ENCODE measurements at places on chromosomes 6 and 20. TPM values are rescaled to one million over a fixed set of nuclear protein-coding genes. Genes with fewer than 3 reads are reported as not detected.

DNA sequence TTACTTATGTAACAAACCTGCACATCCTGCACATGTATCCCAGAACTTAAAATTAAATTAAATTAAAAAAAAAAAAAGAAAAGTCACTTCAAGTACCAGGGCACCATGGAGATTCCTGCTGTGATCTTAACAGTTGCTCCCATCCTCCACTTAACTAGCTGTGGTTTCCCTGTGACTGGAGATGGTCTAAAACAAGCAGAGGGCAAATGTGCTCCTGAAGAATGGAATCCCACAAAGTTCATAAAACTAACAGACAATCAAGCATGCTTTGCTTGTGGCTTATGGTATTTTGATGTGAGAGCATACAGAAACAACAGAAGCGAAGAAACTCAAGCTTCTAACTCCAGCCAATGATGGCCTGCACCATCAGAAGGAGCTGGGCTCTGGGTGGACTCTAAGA lies 153.6 kb upstream of the KCNK16 start:
- DNase-seq: no peak

- peak; percentile 74 for DNase-seq
These were observed 78.1 kb upstream of the CD93 start for GRCh38 chr20:23164176-23164601.

DNA sequence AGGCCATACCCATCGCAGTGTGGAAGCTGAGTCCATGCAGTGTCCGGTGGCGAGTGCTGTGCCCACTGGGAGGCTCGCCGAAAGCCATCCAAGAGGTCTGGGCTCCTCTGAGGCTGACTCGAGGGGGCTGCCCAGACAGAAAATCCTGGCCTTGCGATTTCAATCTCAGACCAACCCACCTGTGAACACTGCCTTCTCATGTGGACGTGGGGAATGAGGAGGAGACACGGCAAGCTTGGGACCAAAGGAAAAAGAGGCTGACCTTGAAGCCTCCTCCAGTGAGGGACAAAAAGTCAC lies 157.2 kb upstream of the AFDN start:
- DNase-seq: no peak

GRCh38 chr6:157571950-157572349 lies 191.0 kb downstream of the ZDHHC14 start:
- DNase-seq: no peak

DNA sequence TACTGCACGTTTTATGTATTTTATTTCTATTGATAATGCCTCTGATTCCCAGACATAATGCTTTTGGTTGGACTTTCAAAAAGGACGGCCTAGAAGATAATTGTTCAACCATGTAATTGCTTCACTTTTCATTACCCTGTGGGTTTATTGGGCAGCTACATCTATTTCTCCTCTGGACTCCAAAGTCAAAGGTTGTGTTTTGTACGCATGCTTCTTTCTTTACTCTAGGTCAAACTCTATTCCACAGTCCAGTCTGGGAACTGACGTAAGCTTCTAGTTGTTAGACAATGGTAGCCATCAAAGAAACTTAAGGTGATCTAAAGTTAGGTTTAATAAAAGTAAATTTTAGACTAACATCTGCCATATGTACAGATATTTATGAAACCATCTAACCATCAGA lies 6.6 kb upstream of the SLC17A3 start:
- DNase-seq: no peak

GRCh38 chr6:136511926-136512325 lies 38.3 kb downstream of the MAP7 start:
- DNase-seq: no peak

DNA sequence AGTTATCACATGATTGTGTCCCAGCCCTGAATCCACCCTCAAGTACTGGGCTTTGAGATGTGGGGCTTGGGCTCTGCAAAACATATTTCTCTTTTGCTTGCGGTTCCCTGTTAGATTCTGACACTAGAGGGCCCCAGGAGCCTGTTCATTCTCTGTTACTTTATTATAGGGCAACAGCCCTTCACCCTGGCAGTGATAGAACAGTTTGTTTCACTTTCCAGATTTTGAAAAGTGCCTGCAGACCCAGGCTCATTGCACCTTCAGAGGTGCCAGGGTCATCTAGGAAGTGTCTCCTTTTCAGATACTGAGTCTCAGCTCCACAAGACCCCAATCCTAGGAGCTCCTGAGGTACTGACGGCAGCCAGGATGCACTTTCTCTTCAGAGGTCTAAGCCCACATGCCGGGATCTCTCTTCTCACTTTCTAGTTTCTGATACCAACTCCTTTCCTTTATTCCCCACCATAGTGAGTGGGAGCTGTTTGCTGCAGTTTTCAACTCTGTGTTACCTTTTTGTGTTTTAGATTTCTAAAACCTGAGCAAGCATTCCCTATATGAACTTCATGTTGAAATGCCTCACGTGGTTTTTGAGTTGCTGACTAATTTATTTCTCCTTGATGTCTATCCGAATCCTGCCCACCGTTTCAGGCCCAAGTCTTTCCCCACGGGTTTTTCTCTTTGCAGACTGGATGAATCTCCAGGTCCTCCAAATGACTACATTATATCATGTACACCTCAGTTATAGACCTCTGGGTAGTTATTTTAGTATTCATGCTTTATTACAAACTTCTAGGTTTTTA lies 10.9 kb downstream of the ABT1 start:
- DNase-seq: no peak

GRCh38 chr6:139439349-139439748 lies 64.9 kb upstream of the CITED2 start:
- no peak for DNase-seq

DNA sequence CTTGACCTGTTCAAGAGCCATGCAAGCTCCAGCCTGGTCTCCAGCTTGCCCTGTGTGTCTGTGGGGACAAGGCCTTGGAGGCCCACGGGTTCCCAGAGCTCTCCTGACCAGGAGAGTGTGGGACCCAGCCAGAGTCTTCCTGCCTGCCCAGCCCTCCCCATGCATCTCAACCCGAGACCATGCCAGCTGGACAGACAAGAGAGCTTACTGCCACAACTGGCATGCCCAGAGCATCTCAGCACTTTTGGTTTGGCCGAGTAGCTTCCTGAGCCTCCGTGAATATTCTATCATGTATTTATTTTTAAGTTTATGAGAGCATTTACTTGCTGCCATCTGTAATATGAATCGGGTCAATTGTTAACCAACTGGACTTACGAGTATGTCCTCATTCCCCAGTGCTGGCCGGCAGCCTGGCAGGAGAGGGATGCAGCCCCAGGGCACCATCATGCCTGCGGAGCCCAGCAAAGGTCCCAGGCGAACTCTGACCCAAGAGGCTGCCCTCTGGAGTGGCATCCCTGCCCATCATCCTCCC lies 14.9 kb downstream of the IP6K3 start:
- peak; percentile 94 for DNase-seq

DNA sequence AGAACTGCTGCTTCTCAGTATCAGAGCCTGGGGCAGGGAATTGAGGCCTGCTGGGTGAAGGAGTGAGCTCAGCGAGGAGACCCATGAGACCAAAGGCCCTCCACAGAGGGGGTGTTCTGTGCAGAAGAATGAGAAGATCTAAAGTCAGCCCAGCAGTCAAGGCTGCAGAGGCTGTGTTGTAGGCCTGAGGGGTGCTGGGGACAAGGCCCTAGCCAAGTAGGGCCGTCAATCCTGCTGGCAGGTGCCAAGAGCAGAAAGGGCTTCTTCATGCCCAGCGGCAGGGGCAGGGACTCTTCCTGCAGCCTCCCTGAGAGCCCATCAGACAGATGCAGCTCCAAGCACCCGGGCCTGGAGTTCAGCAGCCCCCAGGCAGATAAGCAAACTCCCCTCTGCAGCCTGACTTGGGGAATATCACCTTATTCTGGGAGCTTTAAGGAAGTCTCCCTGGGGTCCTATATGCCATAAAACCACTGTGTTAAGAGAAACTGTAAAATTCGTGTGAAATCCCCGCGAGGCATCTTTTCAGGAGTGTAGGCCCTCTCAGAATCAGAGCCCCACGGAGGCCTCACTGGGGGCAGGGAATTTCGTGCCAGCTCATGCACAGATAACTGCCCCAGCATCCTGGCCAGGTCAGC lies 9.0 kb downstream of the CCDC167 start:
- DNase-seq: no peak

Gene C20orf141
- not detected for total RNA-seq

Gene ENPP4
- total RNA-seq: 19.1 TPM

Gene C2
- total RNA-seq: 3.6 TPM

Measured in psoas muscle (tissue), 8 donors.